ENCODE measurements at places on chromosomes 6 and 20.

GRCh38 chr20:19944772-19945459 lies 72.2 kb upstream of the NAA20 start:
- DNase-seq, result no peak

DNA sequence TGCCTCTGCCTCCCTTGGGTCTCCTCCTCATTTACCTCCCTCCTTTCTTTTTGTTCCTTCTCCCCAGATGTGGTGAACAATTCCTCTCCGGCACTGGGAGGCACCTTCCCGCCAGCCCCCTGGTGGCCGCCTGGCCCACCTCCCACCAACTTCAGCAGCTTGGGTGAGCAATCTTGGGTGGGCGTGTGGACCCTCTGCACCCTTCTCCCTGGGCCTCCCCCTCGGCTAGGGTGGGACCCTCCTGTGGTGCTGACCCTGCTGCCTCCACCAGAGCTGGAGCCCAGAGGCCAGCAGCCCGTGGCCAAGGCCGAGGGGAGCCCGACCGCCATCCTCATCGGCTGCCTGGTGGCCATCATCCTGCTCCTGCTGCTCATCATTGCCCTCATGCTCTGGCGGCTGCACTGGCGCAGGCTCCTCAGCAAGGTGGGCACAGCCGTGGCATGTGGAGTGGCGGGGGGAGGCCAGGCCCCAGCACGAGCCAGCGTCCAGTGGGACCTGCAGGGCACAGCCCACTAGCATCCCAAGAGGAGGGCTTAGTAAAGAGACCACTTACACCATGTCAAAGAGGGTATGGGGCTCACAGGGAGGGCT lies 8.8 kb downstream of the DDR1 start:
- no peak for DNase-seq

DNA sequence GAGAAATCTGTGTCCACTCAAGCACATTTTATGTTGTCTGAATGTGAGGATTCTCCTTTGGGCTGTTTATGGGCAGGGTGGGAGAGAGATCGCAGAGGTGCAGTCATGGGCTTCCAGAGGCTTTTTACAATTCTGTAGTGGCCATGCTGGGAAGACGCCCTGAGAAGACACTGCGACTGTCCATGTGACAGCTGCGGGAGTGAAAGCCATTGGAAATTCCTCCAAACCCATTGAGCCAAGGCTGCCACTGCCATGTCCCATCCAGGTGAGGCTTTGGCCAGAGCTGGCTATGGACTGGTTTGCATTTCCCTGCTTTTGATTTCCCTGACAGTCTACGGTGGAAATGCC lies 216.9 kb upstream of the ECI2 start:
- no peak for DNase-seq

GRCh38 chr20:51449498-51450220 lies 92.9 kb downstream of the NFATC2 start:
- DNase-seq, result no peak

DNA sequence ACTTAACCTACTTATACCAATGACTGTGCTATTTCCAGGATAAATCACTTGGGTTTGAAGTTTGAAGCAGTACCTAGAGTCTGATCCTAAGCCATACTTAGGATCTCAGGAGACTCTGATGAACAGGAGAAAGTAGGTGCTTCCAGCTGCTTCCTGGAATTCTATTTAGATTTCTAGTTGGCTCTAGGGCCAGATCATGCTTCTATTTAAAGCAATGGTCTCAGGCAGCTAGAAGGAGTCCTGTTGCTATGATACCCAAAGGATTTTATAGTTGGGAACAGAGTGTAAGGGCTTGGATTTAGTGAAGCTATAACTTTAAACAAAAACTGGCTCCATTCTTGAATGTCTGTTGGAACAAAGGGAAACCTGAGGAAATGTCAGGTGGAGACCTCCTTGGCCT lies 52.4 kb upstream of the TINAG start:
- DNase-seq, result no peak

GRCh38 chr20:57498425-57499400 lies 26.2 kb downstream of the CTCFL start:
- no peak for DNase-seq

GRCh38 chr6:146305092-146305491 lies 238.5 kb upstream of the RAB32 start:
- no peak for DNase-seq

GRCh38 chr6:88374553-88374952 lies 208.4 kb upstream of the CNR1 start:
- DNase-seq, result no peak

DNA sequence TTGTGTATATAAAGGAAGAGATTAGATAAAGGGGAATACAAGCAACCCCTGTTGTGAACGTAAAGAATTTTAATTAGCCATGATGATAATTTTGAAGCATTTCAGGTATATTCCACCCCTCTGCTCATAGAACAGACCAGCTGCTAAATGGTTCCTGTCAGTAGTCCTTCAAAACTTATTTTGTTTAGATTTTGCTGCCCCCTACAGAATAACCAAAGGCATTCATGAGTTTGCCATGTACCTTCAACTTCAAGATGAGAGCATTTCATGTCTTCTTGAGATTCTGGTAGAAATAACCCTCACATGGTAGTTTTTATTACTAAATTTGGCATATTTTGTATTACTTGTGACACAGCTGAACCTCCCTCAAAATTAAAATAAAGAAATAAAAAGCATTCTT lies 1586.7 kb downstream of the HACE1 start:
- DNase-seq, result no peak

DNA sequence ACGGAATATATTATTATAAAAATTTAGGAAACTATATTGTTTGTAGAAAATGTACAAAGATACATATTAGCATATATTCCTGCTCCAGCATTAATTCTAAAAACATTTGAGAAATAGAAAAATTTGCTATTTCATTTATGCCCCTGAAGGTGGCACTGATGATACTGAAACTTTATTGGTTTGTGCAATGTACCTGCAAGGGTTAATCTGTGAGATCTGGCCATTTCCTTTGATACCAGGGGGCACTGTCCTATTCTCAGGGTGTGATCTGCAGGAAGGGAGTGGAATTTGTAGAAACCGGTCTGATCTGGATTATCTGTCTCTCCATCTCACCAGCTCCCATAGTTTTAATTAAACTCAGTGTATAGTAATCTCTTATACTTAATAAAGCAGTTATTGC lies 625.1 kb upstream of the IMPG1 start:
- DNase-seq, result no peak

Data from stimulated activated CD4-positive, alpha-beta T cell treated with anti-CD3 and anti-CD28 coated beads, Interleukin-15, amount 100 ng/mL, for 1 hour (primary cell).